Cerebellum (tissue), 4 donors: ENCODE measurements at places on chromosomes 16 and 17. TPM values are rescaled to one million over a fixed set of nuclear protein-coding genes. Genes with fewer than 3 reads are reported as not detected.
A peak's percentile ranks its signal among the peaks of the same experiment; 100 is the strongest.

Gene CCL4
- 2.6 TPM for total RNA-seq

- no peak for DNase-seq
These were observed 2.8 kb upstream of the ACSF3 start for GRCh38 chr16:89090669-89091426.

Gene ZFPM1
- total RNA-seq = 2.8 TPM

DNA sequence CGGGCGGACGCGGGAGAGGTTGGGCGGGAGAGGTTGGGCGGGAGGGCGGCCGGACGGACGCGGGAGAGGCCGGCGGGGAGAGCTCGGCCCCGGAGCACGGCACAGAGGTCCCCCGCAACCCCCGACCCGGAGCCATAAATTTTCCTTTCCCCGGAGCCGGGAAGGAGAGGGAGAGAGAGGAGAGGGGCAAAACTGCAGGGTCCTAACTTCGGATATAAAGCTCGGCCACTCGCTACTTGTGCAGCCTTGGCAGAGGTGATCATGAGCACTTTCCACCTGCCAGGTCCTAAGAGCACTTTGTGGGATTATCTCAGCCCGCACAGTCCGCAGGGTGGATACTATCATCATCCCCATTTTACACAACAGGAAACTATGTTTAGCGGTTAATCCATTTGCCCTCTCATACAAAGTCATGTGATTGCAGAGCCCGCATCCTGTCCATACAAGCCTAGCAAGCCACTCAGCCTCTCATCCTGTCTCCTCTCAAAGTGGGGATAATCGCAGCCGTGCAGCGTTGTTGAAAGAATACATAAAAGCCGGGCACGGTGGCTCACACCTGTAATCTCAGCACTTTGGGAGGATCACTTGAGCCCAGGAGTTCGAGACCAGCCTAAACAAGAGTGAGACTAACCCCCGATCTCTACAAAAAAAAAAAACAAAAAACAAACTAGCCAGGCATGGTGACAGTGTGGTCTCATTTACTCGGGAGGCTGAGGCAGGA lies 780 bp upstream of the DCAKD start:
- DNase-seq = peak; percentile 65

DNA sequence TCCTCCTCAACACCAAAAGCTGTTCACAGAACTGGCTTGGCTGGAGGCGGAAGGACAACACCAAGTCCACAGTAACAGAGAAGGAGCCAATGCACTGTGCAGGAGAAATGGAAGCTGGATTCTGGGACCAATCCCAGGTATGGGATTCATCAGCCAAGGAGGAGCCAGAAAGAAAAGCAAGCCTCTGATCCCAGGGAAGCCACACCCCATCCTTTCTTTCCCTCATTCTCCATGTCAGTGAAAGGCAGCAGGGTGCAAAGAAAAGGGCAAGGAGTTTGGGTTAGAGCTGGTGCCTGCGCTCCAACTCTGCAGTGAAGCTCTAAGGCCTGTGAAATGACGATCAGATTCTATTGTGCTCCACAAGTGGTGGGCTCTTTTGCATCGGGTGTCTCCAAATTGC lies 11.0 kb downstream of the DCAKD start:
- no peak for DNase-seq

DNA sequence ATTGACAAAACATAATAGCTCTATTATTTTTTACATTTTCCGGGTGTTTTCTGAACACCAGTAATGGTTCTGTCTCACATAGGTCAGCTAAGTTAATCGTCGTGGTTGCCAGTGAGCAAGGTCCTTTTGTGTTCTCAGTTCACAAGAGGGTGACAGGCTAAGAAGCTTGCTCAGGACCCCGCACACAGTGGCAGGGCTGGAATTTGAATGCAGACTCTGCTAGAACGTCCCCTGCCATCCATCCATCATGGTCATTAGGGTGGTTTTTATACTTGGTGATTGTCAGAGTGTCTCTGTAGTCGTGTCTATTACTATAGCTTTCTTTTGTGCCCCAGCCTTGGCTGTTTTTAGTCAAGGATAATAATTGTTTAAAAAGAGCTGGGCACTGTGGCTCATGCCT lies 176.2 kb downstream of the SNX29 start:
- no peak for DNase-seq
